ENCODE measurements at places on chromosomes 1 and 21.

DNA sequence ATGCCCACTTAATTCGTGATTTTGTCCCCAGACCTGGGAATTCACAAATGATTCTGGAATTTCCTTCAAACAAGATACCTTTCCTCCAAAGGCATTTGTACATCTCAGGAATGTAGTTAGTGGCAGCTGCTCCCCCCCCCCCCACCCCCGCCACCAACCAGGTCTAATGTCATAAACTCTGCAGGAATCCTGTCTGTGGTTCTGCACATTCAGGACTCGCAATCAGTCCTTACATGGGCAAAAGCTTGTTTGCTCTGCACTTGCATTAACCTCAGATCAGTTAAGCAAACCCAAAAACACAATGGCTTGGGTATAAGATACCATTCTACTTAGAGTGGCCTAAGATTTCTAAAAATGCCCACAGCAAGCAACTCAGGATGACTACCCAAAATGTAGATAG, 143.8 kb downstream of the TGFB2 start:
- no peak for DNase-seq

DNA sequence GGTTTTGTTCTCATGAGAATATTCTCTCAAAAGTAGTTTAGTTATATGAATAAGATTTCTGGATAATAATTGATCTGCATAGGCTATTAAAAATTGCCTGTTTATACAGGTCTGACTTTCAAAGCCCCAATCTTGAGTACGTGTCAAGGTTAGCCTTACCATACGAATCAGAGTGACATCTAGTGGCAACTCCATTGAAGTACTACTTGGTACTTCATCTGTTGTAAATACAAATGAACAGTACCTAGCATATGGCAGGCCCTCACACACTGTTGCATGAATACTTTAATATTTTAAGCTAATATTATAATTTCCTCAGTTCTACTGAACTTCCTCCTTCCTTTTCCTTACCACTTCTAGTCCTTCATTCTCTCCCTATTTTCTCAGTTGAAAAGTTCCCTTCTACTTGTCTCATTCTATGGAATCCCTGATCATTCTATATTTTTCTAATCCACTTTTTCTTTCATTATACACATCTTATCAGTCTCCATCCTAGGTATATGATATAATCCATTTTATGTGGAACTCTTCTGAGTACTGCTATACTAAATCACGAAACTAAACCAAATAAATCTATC, 101.2 kb downstream of the AKT3 start:
- no peak for DNase-seq

DNA sequence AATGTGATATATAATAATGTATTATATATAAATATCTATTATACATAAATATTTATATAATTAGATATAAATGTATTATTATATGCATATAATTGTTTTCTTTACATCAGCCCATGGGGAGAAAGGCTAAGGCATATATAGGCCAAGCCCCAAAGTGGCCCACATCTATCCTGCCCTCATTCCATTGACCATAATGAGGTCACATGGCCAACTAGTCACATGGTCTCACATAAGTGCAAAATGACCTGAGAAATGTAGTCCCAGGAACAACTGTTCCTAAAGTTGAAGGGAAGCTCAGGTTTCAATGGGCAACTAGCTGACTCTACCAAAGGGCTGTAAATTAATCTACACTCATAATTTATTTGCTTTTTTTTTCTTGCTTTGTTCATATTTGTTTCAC, 14.5 kb upstream of the CCDC185 start:
- no peak for DNase-seq

DNA sequence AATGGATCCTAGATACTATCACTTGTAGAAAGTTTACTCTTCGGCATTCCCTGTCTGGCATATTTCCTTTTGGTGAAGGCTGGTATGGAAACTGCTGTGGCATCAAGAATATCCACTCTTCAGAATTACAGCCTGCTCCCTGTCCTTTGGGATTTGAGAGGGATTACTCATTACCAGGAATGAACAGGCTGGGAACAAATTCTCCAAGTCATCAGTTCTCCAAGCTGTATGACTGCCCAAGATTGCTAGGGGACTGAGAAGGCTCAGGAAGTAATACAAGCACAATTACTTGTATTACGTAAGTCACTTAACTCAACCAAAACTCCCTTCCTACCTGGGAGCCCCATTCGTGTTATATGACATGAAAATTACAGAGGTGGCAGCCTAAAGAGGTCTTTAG, 49.6 kb downstream of the CD58 start:
- no peak for DNase-seq

DNA sequence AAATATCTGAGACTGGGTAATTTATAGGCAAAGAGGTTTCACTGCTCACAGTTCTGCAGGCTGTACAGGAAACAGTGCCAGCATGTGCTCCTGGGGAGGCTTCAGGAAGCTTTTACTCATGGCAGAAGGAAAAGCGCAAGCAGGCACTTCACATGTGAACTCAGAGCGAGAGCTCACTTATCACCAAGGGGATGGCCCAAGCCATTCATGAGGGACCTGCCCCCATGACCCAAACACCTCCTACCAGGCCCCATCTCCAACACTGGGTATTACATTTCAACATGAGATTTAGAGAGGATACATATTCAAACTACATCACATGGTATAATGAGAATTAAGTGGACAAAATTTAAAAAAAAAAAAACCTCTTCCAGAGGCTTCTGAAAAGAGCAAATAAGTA, 13.7 kb downstream of the WASF2 start:
- DNase-seq = no peak

DNA sequence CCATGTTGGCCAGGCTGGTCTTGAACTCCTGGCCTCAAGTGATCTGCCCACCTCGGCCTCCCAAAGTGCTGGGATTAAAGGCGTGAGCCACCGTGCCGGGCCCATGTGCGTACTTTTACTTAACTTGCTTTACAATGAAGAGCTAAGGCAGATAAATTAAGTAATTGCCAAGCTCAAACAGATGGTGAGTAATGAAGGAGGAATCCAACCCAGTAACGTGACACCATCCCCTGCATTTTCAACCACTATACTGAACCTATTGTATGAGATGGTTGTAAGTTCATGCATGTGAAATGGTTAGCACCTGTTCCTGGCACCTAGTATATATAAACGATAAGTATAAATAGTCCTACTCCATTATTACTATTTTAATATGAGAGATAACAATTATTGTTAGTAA, 588.0 kb upstream of the BEND5 start:
- DNase-seq = no peak

GRCh38 chr1:19356266-19356665, 44.1 kb downstream of the SLC66A1 start:
- DNase-seq = no peak

- DNase-seq = no peak
These were observed 111.2 kb upstream of the OLIG2 start for GRCh38 chr21:32914424-32915039.

DNA sequence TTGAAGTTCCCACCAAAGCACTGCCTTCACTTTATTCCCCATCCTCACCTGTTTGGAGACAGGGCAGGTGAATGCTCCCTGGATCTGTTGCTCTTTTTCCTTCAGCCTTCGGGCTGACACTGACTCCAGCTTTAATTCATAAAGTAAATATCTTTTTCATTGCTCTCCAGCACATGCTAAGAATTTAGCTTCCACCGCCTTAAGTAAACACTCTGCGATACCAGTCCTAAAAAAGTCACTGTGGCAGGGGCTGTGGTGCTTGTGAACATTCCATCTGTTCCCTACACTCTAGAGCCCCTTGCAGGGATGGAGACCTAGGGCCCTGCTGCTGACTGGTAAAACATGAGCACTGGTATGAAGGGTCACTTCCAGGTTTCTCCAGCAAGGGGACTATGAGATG, 896 bp upstream of the PLA2G2A start:
- DNase-seq = no peak

GRCh38 chr1:202349206-202349928, 868 bp downstream of the PPP1R12B start:
- DNase-seq = peak; percentile 61

- DNase-seq = no peak
These were observed 68.2 kb upstream of the COL6A1 start for GRCh38 chr21:45913418-45913765.

DNA sequence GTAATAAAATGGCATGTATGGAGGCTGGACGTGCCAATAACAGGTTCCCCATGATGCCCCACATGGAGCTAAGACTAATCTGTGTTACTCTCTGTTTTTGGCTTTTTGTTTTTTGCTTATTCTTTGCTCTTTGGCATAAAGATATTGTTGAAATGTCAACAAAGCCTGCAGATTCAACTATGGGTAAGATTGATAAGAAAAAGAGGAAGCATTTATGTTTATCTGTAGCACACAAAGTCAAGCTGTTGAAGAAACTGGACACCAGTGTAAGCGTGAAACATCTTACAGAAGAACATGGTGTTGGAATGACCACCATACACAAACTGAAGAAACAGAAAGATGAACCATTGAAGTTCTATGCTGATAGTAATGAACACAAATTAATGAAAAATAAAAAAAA, 402.7 kb downstream of the LTN1 start:
- DNase-seq = no peak

DNA sequence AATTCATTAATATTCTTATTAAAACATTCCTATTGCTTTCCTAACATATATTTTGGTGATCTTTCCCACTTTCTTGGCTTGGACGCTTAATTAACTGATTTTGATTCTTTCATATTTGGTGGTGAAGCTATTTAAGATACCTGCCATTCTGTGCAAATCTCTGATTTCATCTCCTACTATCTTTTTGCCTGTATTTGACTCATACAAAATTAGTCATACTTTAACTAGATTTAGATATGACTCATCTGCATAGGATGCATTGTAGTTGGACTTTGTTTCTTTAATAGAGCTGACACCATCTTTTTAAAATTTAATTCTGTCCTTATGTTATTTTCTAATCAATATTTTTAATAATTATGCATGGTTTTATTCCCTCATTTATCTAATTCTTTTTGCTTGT, 93.8 kb upstream of the PLPPR4 start:
- no peak for DNase-seq

DNA sequence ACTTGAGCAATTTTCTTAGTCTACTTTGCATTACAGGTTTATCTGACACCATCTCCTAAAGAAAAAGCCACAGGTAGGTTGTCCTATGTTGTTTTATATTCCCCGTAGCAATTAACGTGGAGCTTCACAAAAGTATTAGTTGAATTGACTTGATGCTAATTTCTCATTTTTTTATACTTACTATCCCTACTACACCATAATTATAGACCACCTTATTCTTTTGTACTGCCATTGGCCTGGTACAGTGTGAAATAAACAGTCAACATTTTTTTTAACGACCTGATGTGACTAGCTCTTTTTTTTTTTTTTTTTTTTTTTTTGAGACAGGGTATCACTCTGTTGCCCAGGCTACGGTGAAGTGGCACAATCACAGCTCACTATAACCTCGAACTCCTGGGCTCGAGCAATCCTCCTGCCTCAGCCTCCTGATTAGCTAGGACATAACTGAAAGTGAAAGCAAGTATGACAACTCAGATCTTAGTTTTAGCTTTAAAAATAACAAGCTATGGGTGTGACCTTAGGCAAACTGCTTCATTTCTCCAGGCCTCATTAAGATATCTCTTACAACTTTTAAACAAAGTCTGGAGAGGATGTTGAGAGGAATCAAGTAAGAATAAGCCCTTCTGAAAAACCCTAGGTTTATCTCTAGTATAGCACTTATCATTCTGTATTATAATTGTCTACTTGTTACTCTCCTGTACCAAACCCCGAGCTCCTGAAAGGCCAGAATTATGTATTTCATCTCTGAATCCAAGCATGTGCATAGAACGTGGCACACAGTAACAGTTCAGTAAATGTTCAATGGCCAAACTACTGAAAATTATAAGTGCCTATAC, 49.5 kb downstream of the LUZP1 start:
- no peak for DNase-seq

- no peak for DNase-seq
These were observed 39.0 kb upstream of the GUCA2B start for GRCh38 chr1:42114229-42114628.

- no peak for DNase-seq
These were observed 13.6 kb upstream of the PSMG1 start for GRCh38 chr21:39196838-39197237.

DNA sequence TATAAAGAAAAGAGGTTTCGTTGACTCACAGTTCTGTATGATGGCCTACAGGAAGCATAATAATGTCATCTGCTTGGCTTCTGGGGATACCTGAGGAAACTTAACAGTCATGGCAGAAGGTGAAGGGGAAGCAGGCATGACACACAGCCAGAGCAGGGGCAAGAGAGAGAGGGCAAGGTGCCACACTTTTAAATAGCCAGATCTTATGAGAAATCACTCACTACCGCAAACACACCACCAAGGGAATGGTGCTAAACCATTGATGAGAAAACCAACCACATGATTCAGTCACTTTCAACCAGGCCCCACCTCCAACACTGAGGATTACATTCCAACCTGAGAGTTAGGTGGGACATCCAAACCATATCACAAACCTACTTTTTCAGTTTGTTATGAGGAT, 245.9 kb upstream of the SGIP1 start:
- no peak for DNase-seq

- no peak for DNase-seq
These were observed 3.4 kb downstream of the TMEM240 start for GRCh38 chr1:1536938-1537546.

DNA sequence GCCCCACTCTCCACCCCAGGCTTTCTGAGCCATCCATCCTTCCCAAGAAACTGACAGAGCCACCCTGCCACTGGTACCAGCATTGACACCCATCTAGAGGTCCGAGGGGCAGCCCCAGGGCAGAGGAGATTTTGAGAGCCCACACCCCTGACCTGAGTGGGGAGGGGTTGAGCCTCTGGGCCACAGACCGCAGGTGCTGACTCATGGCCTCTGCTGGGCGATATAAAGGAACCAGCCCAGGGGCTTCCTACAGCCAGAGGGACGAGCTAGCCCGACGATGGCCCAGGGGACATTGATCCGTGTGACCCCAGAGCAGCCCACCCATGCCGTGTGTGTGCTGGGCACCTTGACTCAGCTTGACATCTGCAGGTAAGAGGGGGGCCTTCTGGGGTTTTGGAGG, at the start of gene PADI4:
Gene PADI4, plus strand, starts transcription at position 252 of the 400 bp plus-strand sequence. Its CDS starts 26 bp downstream, at position 278.
- no peak for DNase-seq

- DNase-seq = no peak
These were observed 2.6 kb upstream of the TMEM82 start for GRCh38 chr1:15739745-15740144.

- no peak for DNase-seq
These were observed 105.3 kb downstream of the KCNN3 start for GRCh38 chr1:154764773-154765172.

DNA sequence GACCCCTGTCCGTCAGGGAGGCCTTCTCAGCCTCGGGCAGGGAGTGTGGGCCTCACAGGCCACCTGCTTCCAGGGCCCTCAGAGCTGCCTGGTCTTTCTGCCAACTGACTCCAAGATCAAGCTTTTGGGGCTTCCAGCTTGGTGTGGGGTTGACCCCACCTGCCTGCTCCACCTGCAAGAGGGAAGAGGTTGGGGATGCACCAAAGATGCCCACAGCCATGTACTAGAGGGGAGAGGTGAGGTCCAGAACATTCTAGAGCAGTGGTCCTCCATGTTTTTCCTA, 266.7 kb upstream of the VAMP3 start:
- no peak for DNase-seq

GRCh38 chr21:44519346-44520325, 20.4 kb downstream of the KRTAP10-1 start:
- DNase-seq = no peak

All from femur (tissue), 1 donor.